H7 (cell line): ENCODE measurements at places on chromosomes 2 and 18. TPM values are rescaled to one million over a fixed set of nuclear protein-coding genes. Genes with fewer than 3 reads are reported as not detected.
A peak's percentile ranks its signal among the peaks of the same experiment; 100 is the strongest.

Gene LYPD6B
- 0.22 and 1.9 TPM in 2 replicates for total RNA-seq

DNA sequence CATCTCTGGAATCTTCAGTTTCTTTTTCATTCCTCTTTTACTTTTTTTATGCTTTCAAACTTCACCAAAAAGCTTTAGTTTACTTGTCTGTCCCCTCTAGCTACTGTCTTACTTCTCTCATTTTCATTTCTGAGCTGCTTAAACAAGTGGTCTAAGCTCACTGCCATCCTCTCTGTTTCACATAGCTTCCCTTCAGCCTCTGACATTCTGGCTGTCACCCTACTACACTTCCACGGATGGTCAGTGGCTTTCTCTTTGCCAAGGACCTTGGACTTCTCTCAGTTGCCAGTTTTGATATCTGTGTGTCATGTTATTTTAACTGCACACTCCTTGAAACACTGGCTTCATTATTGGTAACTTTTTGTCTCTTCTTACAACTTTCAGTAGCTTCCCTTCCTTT, 176.1 kb downstream of the IKZF2 start:
- no peak for DNase-seq

- no peak for DNase-seq
These were observed 2035.3 kb upstream of the CELF4 start for GRCh38 chr18:39600894-39601293.

DNA sequence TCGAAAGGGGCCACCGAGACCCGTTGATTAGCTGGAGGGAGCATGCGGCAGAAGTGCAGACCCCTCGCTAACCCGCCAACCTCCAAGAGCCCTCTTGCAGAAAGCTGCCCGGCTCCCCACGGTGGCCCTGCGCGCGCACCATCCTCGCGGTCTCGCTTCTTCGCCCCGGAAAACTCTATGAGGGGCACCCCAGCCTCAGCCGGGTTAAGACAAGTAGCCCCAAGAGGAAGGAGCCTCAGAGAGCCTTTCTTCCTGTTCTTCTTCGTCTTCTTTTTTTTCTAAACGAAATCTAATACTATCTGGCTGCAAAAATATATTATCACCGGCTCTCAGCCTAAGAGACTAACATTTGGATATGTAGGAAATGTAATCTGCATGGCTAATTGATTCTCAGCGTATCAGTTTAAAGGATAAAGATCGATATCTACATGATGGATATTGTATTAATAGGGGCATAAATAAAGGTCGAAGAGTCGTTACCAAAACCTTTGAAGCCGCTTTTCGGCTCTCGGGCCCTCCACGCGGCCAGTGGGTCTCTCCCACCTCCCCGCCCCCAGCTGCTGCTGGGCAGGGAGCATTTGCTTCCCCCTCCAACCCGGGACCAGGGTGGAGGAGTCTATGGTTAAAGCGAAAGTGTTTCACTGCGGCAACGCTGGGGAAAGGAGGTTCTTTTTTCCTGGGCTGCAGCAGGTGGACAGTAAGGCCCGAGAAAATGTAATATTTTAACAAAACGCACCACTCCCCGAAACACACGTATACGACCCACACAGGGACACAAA, 6.1 kb upstream of the PAX3 start:
- DNase-seq = peak; percentile 77

Gene AKAIN1
- total RNA-seq = not detected in 2 replicates

Gene CRYGC
- not detected in 2 replicates for total RNA-seq

- no peak for DNase-seq
These were observed 234.8 kb downstream of the SOX11 start for GRCh38 chr2:5926871-5927512.

GRCh38 chr2:28152585-28153280, 239.9 kb upstream of the FOSL2 start:
- no peak for DNase-seq

DNA sequence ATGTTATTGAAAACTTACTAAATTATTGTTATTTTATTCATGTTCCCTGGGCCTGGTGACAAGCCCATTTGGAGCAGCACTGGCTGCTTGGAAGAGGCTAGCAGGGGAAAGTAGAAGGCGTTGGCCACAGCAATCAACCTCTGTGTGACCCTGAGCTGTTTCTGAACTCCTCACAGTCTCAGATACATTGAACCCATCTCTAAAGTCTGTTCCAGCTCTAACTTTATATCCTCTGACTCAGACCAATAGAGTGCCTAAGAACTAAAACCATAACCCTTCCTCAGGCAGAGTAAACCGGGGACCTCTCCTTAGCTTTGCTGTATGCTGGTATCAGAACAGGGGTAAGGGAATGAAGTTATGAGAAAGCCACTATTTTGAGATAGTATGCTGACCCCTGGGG, 96.4 kb upstream of the NOL4 start:
- DNase-seq = no peak

Gene PTPRM
- 14.4 and 14.5 TPM in 2 replicates for total RNA-seq

Gene CHRNG
- total RNA-seq = not detected in 2 replicates

Gene DSEL
- 9.4 and 9.7 TPM in 2 replicates for total RNA-seq

- no peak for DNase-seq
These were observed 358.7 kb upstream of the TNP1 start for GRCh38 chr2:217218269-217219163.

GRCh38 chr2:171095014-171095582, 65.6 kb downstream of the TLK1 start:
- DNase-seq = no peak

Gene PIGN
- total RNA-seq = 16.2 and 16.4 TPM in 2 replicates

DNA sequence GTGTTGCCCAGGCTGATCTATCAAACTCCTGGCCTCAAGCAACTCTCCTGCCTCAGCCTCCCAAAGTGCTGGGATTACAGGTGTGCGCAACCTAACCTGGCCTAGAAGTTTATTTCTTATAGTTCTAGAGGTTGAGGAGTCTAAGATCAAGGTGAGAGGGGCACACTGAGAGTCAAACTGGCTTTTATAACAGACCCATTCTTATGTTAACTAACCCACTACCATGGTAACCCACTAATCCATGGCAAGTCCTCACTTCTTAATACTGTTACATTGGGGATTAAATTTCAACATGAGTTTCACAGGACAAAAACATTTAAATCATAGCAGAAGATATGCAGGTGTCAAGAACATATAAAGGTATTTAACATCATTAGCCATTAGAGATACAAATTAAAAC, 50.6 kb downstream of the MDH1 start:
- peak; percentile 71 for DNase-seq

GRCh38 chr18:23151414-23152099, 16.3 kb downstream of the CABLES1 start:
- DNase-seq = no peak

DNA sequence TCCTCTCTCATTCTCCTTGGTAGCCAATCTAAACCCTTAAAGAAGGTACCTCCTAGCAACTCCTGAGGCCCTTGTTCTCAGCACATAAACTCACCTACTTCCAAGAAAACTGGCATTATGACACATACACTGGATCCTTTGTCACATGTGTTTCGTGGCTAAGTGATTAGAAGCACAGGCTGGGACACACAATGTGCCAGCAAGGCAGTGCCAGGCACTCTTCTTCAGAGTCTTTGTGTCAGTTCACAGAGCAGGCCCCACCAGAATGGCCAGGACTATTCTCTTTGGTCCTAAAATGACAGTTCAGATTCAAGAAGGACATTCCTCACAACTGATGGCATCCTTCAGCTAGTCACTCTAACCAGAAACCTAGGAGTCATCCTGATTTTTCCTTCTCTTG, 40.3 kb downstream of the SMC6 start:
- no peak for DNase-seq

DNA sequence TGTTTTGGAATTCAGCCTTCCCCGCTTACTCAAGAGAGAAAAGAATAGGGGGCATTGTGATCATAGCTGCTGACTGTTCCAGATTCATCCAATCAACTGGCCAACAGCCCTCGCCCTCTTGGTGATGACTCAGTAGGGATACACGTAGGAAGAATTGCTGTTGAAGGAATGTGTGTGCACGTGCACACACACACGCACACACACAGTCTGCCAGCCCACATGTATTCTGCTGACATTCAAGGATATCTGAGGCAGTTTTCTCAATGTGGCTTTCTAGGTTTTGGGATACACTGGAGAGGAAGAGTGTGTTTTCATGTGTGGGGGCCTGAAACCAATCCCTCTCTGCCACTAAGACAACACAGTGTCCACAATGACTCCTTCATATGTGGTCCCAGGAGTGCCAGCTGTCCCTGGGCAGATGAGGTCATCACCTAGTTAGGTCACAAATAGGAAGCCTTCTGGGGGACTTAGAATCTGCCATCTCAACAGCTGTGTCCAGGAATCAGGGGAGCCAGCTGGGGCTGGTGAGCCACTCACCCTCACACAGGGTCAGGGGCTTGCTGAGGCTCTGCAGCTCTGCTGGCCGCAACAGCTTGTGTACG, 352.6 kb downstream of the SS18 start:
- DNase-seq = no peak

GRCh38 chr2:238518172-238518820, 91.6 kb downstream of the ASB1 start:
- no peak for DNase-seq

Gene GPR55
- 0.04 TPM in 1 of 2 replicates, not detected in the other for total RNA-seq

GRCh38 chr2:28224648-28225472, 167.8 kb upstream of the FOSL2 start:
- DNase-seq = no peak

GRCh38 chr18:26700201-26700600, 151.8 kb upstream of the KCTD1 start:
- no peak for DNase-seq

GRCh38 chr2:190090148-190090547, 27.6 kb upstream of the MSTN start:
- DNase-seq = no peak

DNA sequence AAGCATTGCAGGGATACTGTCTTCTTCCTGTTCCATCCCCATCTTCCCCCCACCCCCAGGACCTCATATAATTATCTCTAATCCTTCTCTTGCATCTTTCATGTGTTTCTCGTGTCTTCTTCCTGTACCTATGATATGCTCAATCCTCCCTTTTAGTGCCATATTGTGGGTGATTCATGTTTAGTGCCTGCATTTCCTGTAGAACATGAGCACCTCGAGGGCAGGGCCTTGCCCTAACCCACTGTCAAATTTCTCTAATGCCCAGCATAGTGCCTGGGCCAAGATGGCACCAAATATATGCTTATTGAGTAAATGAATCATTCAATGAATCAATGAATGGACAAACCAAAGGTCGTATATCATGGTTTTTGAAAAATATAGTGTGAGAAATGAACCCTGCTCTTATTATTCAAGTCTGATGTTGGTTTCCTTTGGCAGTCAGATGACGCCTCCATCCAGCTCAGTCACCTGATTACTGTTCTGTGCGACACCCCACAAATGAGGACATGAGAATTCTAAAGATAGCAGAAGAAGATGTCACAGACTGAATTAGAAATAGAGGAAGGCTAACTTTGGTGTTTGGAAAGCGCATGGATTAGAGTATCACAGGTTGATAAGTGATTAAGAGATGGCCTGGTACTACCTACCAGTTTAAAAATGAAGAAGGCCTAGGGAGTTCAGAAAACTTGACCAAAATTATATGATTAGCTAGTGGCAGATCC, 278.4 kb downstream of the PRKCE start:
- DNase-seq = no peak

Gene ZRANB3
- 10.4 and 14.0 TPM in 2 replicates for total RNA-seq

DNA sequence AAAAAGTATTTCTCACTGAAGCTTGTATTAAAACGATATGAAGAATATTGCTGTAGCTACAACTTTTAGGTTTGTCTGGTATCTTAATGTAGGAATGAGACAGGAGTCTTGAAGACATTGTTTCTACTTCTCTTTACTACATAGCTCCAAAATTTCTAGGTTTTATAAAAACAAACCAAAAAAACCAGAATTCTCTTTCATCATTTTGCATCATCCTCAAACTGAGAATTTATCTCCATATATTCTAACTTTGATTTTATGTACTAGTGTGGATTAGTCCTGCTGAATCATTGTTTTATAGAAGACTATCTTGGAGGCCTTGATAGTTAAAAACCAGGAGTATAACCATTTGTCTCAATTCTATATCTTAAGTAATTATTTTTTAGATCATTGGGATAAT, 100.2 kb downstream of the ICA1L start:
- no peak for DNase-seq

DNA sequence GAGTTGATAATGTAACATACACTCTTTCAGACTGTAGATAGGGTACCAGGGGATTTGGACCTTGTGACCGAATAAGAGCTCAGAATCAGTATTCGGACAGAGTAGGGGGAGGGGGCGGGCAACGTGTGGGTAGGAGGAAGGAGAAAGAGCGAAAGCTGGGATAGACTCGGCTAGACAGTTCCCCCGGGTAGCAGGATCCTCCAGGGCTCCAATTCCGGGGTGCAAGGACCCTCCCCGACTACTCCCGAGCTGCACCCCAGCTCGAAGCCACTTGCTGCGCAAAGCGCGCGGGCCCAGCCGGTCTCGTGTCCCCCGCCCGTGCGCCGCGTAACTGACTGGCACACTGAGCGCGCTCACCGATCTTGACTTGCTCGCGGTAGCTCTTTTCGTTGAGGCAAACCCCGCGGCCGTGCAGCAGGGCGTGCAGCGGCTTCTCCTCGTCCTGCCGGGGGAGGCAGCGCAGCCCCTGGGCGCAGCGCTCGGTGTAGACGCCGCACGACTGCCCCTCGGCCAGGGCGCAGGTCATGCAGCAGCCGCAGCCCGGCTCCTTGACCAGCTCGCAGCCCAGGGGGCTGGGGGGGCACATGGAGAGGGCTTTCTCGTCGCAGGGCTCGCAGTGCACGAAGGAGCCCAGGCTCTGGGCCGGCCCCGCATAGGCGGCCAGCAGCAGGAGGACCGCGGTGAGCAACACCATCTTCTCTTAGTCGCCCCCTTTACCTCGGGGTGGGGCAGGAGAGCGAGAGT, 1.1 kb downstream of the IGFBP5 start:
- peak; percentile 80 for DNase-seq

- peak; percentile 43 for DNase-seq
These were observed 272.1 kb downstream of the NAPG start for GRCh38 chr18:10797896-10798295.

Gene TWIST2
- 7.1 and 8.1 TPM in 2 replicates for total RNA-seq

Gene FBXO41
- total RNA-seq = 2.3 and 3.7 TPM in 2 replicates

Gene SERPINE2
- total RNA-seq = 186 and 229 TPM in 2 replicates

DNA sequence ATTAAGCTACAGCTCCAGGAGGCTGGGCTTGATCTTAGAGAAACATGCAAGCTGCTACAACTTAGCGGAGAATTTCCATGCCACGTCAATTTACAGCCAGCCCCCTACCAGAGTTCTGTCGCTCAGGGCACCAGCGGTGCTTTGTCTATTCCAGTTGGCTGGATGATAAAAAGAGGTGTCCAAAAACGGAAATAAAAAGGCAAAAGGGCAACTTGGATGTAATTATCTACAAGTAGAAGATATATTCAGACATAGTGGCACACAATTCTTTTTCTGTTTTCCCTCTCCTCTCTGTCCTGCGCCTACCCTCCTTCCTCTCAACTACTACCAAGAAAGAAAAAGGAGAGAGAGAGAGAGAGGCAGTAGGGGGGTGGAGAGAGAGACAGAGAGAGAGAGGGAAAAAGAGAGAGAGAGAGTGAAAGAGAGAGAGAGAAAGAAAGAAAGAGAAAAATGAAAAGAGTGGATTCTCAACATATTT, 363 bp upstream of the RFTN2 start:
- peak; percentile 36 for DNase-seq

Gene INSIG2
- 4.6 and 7.3 TPM in 2 replicates for total RNA-seq

- no peak for DNase-seq
These were observed 617.5 kb upstream of the ACVR2A start for GRCh38 chr2:147227313-147227712.
